ENCODE measurements at places on chromosomes 1 and 21.

- DNase-seq, result no peak
These were observed 8.6 kb upstream of the ITGB2 start for GRCh38 chr21:44929242-44929798.

GRCh38 chr1:64343823-64344190, 126.1 kb upstream of the CACHD1 start:
- DNase-seq, result no peak

- peak; percentile 2 for DNase-seq
These were observed 431.5 kb upstream of the CHRM3 start for GRCh38 chr1:238954865-238955264.

GRCh38 chr1:64906447-64906846, 59.9 kb downstream of the JAK1 start:
- DNase-seq, result no peak

- no peak for DNase-seq
These were observed 15.0 kb downstream of the ETNK2 start for GRCh38 chr1:204136814-204137213.

- DNase-seq, result peak; percentile 44
These were observed 619 bp downstream of the BCL9 start for GRCh38 chr1:147541672-147542568.

DNA sequence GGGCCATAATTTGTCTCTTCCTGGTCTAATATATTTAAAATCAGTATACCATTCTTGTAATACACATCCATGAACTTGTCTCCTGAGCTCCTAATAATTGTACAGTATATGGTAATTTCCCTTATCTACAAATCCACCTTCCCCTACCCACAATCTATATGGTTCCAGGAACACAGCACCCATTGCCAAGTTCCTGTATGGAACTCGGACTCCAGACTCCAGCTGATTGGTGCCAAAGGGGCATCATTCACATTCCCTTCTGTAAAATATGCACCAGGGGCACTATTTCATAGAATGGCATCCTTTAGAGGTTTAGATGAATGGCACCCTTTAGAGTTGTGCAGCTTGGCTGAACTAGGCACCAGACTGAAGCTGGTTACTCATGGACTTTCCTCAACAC, 58.8 kb upstream of the ZSWIM5 start:
- DNase-seq, result no peak

- DNase-seq, result no peak
These were observed 12.9 kb upstream of the FNBP1L start for GRCh38 chr1:93434987-93435386.

DNA sequence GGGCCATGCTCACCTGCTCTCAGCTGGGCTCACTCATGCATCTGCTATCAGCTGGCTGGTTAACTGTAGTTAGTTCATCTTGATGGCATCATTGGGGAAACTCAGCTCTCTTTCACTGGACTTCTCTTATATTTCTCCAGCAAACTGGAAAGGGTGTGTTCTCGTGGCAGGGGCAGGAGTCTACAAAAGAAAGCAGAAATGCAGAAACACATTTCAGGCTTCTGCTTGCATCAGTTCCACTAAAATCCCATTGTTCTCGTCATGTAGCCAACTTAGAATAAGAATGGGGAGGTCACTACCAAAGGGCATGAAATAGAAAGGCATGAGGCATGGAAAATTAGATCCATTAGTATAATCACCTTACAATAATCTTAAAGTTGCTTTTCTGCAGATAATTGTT, 207.3 kb downstream of the NRIP1 start:
- no peak for DNase-seq

- DNase-seq, result no peak
These were observed 189.1 kb downstream of the KAZN start for GRCh38 chr1:14787604-14788003.

GRCh38 chr1:220453371-220453770, 74.6 kb upstream of the MARK1 start:
- DNase-seq, result no peak

DNA sequence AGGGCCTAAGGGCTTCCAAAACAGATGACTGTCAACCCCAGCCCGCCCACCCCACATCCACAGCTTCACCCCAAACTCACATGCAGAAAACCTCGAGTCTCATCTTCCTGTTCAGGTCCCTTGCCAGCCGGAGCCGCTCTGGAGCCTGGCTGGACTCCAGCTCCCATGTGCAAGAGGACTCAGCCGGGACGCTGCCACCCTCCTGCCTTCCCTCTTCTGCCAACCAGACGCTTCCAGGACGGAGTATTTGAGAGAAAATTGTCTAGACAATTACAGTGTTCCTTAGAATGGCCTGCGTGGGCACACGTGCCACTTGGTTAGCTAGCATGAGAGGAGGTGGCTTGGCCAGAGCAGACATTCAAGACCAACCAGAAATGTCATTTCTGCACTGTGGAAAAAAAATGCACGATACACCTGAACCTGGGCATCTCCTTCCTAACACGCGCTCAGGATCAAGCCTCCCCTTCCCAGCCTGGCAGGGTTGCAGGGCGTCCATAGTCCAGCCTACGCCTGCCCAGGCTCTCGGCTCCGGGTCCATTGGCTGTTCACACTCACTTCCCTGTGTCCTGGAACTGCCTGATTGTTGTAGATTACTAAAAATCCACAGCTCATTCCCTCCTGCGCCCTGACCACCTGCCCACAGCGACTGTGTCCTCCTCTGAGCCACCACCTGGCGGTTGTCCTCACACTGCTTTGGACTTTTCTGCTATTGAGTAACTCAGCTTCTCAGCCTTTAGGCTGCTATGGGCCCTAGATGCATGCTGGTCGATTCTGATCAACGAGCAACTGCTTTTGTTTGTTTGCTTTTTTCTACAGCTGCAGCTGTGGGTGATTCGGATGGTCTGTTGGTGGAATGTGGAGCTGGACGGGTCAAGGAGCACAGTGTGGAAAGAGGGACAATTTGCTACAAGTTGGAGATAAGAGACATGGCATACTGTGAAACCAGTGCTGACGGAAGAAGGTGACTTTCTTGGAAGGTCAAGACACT, at the start of gene CLDN14:
Gene CLDN14, minus strand, starts transcription at position 708 of the 988 bp plus-strand sequence. CDS start 18,427 bp downstream, outside the sequence.
- DNase-seq, result no peak

- no peak for DNase-seq
These were observed 20.0 kb upstream of the BRDT start for GRCh38 chr1:91929250-91929649.

DNA sequence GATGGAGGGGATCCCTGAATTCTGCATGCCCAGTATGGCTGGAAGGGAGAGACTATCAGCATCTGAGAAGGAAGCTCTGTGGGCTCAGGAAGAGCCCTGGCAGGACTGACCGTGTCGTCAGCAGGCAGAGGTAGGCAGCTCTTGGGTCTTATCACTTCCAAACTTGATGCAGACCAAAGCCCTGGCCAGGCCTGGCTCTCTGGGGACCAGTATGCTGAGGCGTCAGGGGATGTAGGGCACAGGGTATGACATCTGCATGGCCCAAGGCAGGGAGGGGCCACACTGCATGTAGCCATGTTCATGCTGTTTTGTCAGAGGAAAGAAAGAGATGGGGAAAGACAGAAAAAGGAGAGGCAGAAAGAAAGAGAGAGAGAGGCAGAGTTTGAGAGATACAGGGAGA, 6.3 kb downstream of the FGR start:
- no peak for DNase-seq

GRCh38 chr21:44892095-44892494, 18.6 kb upstream of the PTTG1IP start:
- no peak for DNase-seq

GRCh38 chr21:34885125-34885524, 164.0 kb downstream of the RUNX1 start:
- DNase-seq, result no peak
